ENCODE measurements at places on chromosomes 4 and X.

GRCh38 chr4:25926462-25926861 is 12.4 kb downstream of the SMIM20 start:
- no peak for DNase-seq

DNA sequence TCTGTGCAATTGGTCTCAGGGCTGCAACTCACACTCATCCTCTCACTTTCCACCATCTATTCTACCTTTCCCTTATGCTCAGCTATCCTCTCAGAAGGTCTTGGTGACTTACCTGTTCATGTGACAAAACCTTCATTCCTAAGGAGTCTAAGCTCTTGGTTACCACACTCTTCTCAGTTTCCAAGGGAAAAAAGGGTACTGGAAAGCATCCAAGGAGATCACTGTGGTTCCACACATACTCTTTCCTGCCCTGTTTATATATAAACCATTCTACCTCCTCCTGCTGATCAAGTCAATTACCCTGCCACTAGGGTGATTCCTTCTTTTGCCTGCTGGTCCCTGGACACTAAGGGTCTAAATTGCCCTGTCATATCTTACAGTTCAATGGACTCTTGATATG is 57.2 kb upstream of the MAML3 start:
- no peak for DNase-seq

DNA sequence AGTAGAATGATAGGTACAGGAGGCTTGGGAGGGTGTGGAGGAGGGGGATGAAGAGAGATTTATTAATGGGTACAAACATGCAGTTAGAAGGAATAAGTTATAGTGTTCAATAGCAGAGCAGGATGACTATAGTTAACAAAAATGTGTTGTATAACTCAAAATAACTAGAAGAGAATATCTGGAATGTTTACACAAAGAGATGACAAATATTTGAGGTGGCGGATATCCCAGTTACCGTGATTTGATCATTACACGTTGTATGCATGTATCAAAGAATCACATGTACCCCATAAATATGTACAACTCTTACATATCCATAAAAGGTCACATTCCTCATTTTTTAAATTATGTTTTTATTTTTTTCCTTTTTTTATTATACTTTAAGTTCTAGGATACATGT is 456.6 kb downstream of the MAGEB5 start:
- DNase-seq = no peak

DNA sequence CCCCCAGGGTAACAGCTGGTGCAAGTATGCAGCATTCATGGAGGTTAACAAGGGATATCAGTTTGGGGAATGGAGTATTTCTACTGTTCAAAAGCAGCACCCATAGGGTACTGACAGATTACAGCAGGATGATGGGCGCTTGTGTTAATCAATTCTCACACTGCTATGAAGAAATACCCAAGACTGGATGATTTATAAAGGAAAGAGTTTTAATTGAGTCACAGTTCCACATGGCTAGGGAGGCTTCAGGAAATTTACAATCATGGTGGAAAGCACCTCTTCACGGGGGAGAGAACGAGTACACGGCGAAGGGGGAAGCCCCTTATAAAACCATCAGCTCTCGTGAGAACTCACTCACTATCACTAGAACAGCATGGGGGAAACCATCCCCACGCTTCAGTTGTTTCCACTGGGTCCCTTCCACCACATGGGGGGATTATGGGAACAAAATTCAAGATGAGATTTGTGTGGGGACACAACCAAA is 64.1 kb downstream of the TNIP2 start:
- DNase-seq = no peak

GRCh38 chrX:44817029-44817428 is 26.8 kb upstream of the DUSP21 start:
- no peak for DNase-seq

- no peak for DNase-seq
These were observed 63.8 kb upstream of the GATB start for GRCh38 chr4:151824656-151825055.

DNA sequence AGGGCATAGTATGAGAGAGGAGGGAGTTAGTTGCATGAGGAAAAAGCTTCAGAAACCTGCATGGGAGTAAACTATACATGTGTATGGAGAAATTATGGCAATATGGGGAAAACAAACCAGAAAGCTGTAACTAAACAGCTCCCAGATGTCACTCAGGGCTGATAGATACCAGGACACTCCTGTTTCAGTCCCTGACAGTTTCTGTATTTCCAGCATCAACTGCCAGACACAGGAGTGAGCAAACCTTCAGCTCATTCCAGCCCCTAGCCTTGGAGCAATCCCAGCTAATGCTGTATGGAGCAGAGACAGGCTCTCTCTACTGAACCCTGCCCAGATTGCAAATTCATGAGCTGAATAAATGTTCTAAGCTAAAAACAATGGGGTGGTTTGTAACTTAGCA is 382.9 kb upstream of the MAGEB18 start:
- no peak for DNase-seq

DNA sequence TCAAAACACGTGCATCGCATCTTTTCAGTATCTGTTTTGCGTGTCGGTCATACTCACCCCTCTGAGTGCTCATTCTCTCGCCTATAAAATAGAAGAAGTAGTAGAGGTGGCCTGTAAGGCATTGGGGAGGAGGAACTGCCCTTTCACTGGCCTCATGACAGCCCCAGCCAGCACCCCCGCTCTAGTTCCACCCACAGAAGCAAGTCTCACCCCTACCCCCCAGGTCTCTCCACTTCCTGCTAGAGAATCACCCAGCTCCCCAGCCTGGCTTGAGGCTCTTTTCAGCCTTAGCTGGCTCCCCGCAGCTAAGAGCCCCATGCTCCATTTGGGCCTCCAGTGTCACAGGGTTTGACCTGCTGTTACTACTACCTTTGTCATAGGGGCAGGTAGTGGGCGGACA is 11.8 kb downstream of the HDAC6 start:
- DNase-seq = no peak

- no peak for DNase-seq
These were observed 97.3 kb upstream of the HPRT1 start for GRCh38 chrX:134362560-134363089.

DNA sequence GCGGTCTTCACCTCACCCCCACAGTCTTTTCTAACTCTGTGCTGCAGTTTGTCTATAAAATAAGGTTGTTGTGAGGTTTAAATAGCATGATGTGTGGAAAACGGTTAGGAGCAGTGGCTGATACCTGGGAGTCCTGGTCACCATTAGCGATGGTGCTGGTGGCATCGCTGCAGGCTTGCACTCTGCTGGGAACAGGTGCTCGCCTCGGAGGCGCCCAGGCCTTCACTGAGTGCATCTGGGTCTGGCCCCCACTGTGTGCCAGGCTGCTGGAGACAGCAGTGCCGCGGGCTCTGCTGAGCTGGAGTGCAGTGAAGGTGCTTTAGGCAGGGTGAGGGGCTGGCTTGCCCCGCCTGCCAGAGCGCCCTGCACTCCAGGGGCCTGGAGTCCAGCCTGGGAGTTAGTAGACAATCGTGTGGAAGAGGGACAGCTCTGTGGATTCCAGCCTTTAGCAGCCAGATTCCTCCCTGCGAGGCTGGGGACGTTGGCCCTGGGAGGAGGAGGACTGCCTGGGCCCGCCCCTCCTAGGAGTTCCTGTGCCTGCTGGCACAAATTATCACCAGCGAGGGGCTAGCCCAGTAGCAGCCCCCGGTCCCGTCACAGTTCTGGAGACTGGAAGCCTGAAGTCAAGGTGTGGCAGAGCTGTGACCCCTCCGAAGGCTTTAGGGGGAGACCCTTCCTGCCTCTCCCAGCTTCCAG is 7.3 kb downstream of the RGS12 start:
- no peak for DNase-seq

- DNase-seq = no peak
These were observed 2.2 kb downstream of the PWWP3B start for GRCh38 chrX:106170318-106170717.

DNA sequence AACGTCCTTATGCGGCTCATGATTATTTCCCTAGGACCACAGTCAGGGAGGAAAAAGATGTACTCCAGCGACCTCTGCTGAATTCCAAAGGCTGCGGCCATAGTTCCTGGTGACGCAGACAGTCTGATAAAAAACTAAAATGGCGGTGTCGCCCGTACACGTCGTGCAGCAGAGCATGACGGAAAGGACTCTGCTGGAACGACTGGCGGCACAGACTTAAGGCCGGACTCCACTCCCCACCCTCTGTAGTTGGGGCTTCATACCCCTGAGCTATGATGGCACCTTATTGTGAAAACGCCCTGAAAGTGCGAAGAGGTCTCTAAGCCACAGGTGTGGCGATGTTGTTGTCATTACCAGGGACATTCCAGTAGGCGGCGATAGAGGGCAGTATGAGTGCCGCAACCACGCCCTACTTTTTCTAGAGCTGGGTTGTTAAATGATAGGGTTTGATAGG is 90.0 kb upstream of the EDA2R start:
- DNase-seq = peak; percentile 9

DNA sequence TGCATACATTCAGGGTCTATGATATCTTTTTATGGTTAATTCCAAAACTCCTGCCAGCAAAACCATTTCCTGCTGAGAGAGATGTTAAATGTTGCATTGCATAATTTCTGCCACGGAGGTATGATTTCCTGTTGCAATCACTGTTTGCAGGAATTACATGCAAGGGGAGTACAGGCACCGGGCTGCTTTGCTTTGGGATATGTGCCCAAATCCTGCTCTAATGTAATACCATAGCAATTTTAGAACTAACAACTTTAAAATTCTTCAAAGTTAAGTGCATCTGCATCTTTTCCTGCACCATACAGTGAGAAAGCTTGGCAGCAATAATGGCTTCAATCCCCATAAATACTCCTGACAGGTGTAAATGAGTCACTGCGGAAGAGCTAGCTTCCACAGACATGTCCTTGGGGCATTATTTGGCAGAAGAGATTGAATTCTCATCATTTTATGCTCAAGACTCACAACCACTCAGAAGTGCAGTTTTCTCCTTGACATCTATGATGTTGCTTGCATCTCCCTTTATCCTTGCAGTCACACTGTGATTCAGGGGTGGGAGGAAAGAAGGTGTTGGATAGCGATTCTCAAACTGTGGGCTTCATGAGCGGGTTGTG is 29.6 kb downstream of the TRIM2 start:
- no peak for DNase-seq

- DNase-seq = no peak
These were observed 49.2 kb downstream of the SEL1L3 start for GRCh38 chr4:25813448-25814106.

DNA sequence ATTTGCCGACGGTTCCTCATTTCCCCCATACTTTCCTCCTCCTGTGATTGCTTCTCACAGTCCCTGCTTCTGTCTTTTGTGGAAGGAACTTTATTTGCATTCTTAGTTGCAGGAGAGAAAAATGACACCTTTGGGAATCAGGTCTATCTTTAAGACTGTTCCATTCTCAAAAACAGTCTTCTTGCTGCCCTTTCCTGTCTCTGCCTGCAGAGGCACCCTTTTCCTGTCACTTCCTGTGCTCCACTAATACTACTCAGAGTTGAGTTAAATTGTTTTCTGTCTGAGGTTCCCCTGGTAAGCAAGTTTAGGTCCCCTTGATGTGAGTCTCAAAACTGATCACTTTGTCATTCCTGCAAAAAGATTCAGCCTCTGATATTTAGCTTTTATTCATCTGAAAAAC is 208.8 kb upstream of the CLNK start:
- no peak for DNase-seq

DNA sequence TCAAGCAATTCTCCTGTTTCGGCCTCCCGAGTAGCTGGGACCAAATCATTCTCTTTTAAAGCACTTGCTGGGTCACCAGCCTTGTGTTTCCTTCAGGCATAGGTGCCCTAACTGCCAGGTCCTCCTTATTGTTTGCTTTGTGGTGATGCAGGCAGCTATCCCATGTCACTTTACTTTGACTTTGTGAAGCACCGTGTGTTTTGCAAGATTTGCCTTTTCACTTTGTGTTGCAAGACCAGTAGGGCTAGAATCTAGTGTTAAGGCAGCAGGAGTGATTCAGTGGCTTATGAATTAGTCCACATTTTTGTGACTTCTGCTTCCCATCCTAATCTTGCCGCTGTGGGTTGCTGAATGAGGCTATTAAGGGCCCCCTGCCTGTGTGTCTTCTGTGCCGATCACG is 20.2 kb downstream of the SYAP1 start:
- DNase-seq = no peak

DNA sequence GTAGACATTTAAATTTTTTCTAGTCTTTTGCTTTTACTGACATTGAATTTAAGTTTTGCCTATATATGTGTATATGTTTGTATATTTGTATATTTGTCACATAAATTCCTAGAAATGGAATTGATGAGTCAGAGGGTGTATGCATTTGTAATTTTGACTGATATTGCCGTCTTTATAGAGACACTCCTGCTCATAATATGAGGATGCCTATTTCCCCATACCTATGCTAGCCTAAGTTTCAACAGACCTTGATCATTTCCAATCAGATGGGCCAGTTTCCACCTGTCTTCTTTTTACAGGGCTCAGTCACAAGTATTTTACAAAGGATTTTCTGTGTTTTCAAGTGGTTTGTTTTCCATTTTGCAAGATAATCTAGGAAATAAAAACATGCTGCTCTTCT is 10.8 kb downstream of the PDLIM5 start:
- DNase-seq = no peak

DNA sequence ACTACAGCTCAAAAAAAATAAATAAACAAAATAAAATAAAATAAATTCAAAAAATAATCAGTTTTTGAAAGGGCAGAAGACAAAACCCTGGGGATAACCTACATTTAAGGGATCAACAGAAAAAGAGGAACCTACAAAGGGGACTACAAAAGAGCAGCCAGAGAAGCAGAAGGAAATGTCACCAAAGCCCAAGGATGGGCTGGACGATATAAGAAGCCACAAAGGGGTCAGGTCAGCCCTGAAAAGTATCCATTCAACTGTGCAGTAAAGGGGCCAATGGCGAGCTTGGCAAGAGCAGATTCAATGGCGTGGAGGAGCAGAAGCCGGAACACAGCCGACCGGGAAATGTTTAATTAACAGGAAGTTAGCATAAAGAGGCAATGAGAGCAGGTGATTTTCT is 16.9 kb downstream of the ACOT9 start:
- DNase-seq = no peak

DNA sequence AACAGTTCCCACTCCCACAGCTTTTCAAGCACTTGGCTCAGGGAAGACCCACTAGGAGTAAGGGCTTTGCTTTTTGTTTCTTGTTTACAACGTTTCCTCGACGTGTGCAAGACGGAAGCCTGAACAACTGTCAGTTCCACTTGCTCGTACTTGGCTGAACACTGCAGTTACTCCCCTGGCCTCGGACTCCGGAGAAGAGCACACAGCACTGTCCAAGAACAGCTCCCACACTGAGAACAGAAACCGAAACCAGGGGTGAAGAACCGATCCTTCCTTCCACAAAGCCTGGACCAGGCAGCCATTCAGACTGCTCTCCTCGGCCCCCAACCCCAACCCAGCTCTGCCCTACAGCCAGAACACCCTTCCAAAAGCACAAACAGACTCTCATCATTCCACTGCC is 25.5 kb downstream of the IRF2 start:
- no peak for DNase-seq

DNA sequence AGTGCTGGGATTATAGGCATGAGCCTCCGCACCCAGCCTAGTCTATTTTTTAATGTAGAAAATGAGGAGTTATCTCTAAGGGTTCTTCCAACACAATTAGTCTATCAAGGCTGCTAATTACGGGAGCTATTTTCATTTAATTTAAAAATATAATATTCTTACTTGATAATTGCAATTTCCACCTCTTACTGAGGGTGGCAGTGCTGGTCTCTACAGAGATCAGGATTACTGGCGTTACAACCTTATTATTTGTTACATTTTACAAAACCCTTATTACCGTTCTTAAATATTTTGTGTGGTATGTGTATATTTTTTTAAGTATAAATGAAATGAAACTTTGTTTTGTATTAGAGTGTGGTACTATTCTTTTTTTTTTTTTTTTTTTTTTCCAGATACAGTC is 17.6 kb upstream of the GK start:
- DNase-seq = no peak

- no peak for DNase-seq
These were observed 174.5 kb upstream of the DKK2 start for GRCh38 chr4:107210450-107211239.

- DNase-seq = no peak
These were observed 10.4 kb downstream of the TMSB4X start for GRCh38 chrX:12985331-12985730.
